ENCODE measurements at places on chromosomes 7 and 10.

- no peak for DNase-seq
These were observed 25.6 kb upstream of the GRID1 start for GRCh38 chr10:86391986-86392722.

- DNase-seq: no peak
These were observed 38.6 kb upstream of the TNKS2 start for GRCh38 chr10:91759581-91759986.

GRCh38 chr10:100567249-100567648 lies 31.5 kb downstream of the HIF1AN start:
- DNase-seq: no peak

DNA sequence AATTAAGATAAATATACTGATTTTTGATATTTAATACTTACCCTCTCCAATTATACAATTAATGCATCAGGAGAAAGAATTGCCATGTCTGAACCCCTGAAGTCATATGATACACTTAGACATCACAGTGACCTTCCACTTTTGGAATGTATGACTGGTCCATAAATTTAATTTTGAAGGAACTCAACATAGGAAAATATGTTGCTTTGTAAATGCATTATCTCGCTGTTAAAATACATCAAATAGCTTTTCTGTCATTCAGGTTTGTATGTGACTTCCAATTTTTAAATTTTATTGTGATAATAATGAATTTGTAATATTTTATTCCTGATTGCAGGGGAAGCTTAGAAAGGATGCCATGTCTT lies 631.9 kb upstream of the ANKRD30A start:
- no peak for DNase-seq

DNA sequence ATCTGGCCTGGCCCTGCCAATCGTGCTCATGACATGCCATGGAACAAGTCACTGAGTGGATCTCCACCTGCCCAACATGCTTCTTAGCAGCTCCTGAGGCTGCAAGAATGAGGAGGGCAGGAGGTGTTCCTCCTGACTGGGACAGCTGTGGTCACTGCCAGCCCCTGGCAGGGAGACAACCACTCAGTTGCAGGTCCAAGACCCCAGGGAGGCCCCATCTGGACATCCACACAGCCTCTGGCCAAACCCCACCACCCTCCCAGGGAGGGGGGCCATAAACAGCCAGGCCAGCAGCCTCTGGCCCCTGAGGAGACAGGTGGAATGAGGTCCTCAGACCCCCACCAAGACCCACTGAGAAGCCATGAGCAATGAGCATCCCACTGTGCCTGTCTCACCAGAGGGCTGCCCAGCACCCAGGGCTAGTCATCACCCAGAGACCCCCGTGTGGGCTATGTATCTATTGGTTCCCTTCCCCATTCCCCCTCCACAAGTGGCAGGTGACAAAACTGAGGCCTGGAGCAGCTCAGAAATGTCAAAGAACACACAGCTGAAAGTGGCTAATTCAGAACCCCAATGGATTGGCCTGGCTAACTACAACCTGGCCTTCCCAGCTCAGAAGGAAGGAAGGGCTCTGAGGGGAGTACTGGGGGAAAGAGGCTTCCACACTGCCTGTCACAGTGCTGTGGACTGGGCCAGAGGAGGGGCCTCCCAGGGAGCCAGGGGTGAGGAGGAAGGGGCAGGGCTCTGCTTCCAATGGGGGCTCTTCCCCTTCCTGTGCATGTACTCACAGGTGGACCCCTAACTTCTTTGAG lies 3.0 kb downstream of the GPRIN2 start:
- no peak for DNase-seq

GRCh38 chr10:17516376-17516775 lies 62.0 kb upstream of the ST8SIA6 start:
- DNase-seq: no peak

DNA sequence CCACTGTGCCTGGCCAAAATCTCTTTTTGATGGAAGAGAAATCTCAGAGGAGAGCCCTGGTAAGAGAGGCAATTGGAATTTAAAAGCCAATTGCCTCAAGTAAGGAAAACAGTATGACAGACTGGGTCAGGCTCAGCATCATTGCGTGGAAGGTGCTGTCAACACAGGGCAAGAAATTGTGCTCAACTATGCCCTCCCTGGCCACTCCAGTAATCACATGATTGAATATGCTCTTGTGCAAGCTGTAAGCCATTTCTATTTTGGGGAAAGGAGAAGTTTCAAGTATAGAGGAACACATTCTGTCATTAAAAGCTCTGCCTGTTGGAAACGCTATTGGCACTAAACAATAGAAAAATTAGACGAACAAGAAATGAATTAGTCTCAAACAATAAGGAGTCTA lies 1127.7 kb downstream of the REEP3 start:
- DNase-seq: no peak

- no peak for DNase-seq
These were observed 38.8 kb downstream of the FIGNL1 start for GRCh38 chr7:50411332-50411731.

Measured in NCI-H1092 treated with DMSO at 0.1 percent for 48 hours (cell line).